T47D (cell line): ENCODE measurements at places on chromosomes 13 and 19.

DNA sequence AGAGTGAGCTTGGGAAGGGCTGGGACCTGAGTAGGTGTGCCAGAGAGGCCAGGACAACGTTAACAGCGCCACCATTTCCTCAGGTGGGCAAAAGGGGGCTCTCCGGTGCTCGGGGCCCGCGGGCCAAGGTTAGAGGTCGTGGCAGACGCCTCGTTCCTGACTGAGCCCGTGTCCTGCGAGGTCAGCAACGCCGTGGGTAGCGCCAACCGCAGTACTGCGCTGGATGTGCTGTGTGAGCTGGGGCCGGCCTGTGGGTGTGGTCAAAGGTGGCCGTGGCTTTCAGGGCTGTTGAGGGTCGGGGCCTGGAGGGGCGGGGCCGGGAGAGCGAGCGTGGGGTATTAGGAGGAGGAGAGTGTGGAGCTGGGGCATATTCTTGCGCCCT lies 3.7 kb downstream of the KIRREL2 start:
- DNase-seq: no peak

DNA sequence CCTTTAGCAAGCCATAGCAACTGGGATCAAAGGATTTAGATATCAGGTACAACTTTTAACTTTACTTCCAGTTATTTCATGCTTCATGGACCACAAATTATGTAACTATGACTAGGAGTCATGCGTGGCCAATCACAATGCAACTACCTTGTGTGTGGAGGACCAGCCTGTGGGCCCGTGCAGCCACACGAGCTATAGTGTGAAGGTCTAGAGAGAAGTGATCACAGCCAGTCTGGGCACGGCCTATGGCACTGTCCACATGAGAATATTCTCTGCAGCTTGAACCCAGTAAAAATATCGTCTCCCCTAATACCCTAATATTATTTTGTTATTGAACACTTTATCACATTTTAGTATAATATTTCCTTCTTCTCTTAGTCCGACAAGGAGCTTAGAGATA lies 464.9 kb upstream of the MIR17HG start:
- DNase-seq: no peak

DNA sequence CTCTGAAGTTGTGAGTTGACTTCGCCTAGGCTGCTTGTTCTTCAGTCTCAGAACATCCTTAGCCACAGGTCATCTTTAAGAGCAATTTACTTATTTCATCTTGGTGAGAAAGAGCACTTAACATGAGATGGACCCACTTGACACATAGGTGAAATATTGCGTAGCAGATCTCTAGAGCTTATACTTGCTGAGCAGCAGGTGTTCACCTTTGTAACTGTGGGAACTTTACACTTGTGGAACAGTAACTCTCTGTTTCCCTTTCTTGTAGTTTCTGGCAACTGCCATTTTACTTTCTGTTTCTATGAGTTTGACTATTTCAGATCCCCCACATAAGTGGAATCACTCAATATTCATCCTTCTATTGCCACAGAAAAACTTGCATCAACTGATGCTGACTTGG lies 95.7 kb downstream of the SLC10A2 start:
- no peak for DNase-seq

GRCh38 chr13:45880242-45880641 lies 28.7 kb upstream of the SIAH3 start:
- no peak for DNase-seq

DNA sequence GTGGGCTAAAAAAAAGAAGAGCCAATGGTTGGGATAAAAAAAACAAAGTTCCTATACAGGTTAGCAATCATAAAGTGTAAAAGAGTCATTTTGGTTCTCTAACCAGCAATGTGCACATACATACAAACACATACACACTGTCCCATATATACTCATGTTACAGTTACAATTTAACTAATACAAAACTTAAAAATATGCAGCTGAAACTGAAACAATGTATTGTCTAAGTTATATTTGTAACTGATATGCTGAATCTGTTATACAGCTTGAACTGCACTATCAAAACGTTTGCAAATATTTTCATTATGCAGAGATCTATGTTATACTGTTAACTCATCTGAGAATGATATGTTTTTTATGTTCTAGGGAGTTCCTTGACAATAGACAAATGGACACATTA lies 173.7 kb downstream of the KLF12 start:
- no peak for DNase-seq

DNA sequence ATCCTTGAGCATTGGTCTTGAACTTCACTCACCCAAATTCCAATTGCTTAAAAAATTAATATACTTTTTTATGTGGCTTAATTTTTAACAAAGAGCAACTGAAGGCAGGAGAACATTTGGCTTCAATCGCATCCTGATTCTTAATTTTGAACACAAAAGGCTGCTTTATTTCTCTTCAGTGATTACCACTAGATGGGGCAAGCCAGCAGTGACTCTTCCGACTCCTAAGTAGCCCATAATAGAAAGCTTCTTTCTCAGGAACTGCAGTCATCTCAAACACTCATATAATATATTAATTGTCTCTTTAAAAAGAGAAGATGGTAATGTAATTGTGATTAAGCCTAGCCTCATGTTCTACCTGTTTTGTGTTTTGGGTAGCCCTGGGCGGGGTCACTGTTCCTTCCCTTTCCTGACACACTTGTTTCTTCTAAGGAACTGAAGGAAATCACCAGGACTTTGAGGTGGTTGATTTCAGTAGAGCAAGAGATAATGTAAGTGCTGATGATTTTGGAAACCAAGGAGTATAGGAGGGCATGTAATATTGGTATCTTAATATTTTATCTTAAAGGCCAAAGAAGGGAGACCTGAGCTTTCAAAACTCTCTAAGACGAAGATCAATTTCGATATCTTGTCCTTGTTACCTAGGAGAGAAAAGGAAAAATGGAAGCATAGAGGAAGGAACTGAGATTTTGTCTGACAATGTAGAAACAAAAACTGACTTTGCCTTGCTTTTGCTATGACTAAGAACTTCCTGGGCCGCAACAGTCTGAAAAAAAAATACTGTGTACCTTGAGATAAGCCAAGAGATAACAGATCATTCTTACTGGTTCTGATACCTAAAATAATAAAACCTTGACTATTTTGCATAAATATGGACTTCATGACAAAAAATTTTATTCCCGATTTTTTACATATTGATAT lies 73.1 kb downstream of the TNFSF13B start:
- peak; percentile 67 for DNase-seq

DNA sequence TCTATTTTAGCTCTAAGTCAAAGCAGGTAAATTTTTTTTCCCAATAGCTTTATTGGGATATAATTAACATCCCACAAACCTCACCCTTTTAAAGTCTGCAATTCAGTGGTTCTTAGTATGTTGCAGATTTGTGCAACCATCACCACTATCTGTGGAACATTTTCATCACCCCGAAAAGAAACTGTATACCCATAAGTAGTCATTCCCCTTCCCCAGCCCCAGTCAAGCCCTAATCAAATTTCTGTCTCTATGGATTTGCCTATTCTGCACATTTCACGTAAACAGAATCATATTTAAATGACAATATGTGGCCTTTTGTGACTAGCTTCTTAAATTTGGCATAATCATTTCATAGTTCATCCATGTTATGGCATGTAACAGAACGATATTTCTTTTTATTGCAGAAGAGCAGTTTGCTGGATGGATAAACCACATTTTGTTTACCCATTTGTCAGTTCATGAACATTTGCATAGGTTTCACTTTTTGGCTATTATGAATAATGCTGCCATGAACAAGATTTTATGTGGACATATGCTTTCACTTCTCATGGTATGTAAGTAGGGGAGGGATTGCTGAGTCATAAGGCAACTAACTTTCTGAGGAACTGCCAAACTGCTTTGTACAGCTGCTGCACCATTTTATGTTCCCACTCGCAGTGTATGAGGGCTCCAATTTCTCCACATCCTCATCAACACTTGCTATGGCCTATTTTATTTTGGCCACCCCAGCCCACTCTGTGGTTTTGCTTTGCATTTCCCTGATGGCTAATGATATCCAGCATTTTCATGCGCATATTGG lies 10.9 kb downstream of the SLC46A3 start:
- DNase-seq: no peak

- DNase-seq: no peak
These were observed 894.3 kb downstream of the DIAPH3 start for GRCh38 chr13:59269476-59269875.

- peak; percentile 86 for DNase-seq
These were observed 2.0 kb downstream of the MISP start for GRCh38 chr19:752652-753517.

GRCh38 chr13:93318534-93319254 lies 92.1 kb downstream of the GPC6 start:
- DNase-seq: no peak

GRCh38 chr13:95275322-95276036 lies 25.8 kb downstream of the ABCC4 start:
- DNase-seq: no peak

GRCh38 chr19:45693106-45693788 lies 781 bp downstream of the QPCTL start:
- peak; percentile 72 for DNase-seq

- DNase-seq: no peak
These were observed 499.8 kb downstream of the LIG4 start for GRCh38 chr13:107715496-107715895.

GRCh38 chr19:37932985-37933936 lies 26.3 kb downstream of the SIPA1L3 start:
- DNase-seq: no peak

DNA sequence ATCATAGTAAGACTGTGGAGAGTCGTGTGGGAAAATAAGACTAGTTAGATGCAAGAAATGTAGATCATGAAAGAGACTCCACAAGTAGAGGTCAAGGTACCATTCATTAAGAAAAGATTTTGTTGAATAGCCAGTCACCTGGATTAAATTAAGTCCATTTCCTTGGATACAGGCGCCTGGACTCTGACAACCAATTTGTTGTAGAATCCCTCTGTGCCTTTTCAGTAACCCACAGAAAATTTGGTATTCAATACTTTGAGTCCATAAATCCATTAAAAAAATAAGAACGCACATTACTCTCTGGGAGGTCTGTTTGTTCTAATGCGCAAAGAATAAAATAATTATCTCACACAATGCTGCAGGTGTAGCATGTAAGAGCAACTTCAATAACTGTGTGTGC lies 469.4 kb downstream of the KLF12 start:
- no peak for DNase-seq

- DNase-seq: no peak
These were observed 65.4 kb downstream of the SPATA13 start for GRCh38 chr13:24225930-24226329.

- peak; percentile 10 for DNase-seq
These were observed 159.8 kb downstream of the IRS2 start for GRCh38 chr13:109626386-109627171.

- no peak for DNase-seq
These were observed 407 bp downstream of the RAB3A start for GRCh38 chr19:18203408-18203862.

DNA sequence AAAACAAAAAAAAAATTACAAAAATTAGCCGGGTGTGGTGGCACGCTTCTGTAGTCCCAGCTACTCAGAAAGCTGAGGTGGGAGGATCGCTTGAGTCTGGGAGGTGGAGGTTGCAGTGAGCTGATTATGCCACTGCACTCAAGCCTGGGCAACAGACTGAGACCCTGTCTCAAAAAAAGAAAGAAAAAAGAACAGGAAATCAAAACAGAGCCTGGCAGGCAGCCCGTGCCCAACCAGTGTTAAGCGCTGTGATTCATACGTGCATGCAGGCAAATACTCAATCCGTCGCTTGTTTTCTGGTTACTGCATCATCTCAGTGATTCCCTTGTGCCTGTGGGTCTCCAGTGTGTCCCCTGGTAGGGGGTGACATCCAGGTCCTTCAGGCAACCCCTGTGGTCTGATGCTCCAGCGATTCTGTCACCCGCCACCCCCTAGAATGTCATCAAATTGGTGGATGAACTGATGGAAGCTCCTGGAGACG lies 18.1 kb downstream of the DDX39A start:
- DNase-seq: no peak

- no peak for DNase-seq
These were observed 274.1 kb upstream of the HTR2A start for GRCh38 chr13:47170971-47171370.

- no peak for DNase-seq
These were observed 15.9 kb upstream of the RNF17 start for GRCh38 chr13:24748061-24748400.

GRCh38 chr13:97976610-97977521 lies 23.4 kb downstream of the IPO5 start:
- DNase-seq: peak; percentile 4

DNA sequence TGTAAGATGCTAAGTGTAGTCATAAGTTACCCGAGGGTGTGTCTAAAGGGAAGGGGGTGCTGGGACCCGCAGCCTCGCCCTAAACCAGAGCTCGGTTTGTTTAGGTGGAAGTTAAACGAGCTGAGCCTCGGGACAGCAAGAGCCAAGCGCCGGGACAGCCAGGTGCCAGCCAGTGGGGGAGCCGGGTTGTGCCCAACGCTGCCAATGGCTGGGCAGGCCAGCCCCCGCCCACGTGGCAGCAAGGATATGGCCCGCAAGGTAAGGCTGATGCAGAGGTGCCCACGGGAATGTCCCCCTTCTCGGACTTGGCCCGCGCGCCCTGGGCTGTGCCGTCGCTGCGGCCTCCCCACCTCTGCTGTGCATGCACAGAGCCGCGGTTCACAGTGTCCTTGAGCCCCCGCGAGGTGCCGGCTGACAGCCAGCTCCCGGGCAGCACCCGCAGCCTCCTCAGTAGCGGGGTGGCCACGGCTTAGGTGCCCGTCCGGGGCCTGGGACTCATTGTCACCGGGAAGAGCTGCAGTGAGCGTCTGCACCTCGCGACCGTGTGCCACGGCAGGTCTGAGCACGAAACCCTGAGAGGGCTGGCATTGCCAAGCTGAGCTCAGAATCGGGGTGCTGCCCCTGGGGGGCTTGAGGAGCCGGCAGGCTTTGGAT lies 9.3 kb upstream of the RPS15 start:
- no peak for DNase-seq

DNA sequence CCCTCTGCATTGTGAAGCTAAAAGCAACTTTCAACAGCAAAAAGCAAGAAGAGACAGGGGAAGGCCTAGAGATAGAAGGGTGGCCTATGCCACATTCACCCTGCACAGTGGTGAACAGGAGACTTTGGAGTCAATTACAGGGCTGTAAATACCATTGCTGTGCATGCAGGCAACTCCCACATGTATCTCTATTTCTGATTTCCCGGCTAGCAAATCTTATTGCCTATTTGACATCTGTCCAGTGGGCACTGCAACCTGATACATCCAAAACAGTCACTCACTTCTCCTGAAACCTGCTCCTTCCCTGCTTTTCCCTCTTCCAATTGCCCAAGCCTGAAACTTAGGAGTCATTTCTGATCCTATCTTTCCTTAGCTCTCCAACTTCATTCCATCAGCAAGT lies 13.4 kb downstream of the RUBCNL start:
- no peak for DNase-seq

GRCh38 chr19:45385392-45386221 lies 15.2 kb upstream of the ERCC2 start:
- no peak for DNase-seq

DNA sequence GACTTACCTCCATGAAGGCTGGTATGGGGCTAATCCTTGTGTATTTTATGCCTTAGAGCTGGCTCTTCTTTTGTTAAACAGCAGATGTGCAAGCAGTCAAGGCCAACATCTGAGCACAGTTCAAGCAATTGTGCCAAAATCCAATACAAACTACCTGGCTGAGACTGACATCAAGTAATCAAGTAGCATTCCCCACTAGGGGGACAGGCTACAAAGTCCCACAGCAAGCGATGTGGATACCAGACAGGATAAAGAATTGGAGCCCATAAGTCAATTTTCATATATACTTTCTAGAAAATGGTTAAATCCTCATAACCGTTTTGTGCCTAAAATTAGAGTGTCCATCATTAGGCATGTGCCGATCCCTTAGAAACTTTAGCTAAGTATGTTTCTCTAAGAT lies 675.8 kb downstream of the DIAPH3 start:
- no peak for DNase-seq
